ENCODE measurements at places on chromosomes 7 and 10. TPM values are rescaled to one million over a fixed set of nuclear protein-coding genes. Genes with fewer than 3 reads are reported as not detected.

GRCh38 chr10:3745521-3745920 lies 39.5 kb downstream of the KLF6 start:
- peak; percentile 10 for DNase-seq

GRCh38 chr7:124411796-124412195 lies 353.8 kb downstream of the GPR37 start:
- no peak for DNase-seq

- DNase-seq, result no peak
Observed at GRCh38 chr10:119801176-119801575, 71.5 kb downstream of the MCMBP start.

TAF3 gene
- total RNA-seq, result 14.6 TPM

DNA sequence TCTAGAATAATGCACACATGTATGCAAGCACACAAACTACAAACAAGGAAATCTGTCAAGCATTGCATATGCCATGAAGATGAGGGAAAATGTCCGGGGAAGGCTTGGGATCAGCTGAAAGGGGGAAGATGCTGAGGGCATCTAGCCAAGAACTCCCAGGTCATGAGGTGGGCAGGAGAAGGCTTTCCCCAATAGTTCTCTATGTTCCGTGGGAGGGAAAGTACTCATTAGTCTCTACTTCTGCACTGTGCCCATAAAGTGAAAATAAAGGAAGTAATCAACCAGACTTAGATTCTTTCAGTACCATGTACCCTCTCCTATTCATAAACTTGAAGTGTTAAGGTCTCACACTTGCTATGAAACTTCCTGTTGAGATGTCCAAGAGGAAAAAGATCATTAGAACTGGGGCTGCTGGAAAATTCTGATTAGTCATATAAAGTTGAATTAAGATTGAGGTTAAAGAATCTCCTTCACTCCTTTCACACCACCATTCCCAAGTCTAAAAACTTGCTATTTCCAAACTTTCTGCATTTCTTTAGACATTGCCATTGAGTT lies 17.1 kb upstream of the LIPF start:
- no peak for DNase-seq

HEPACAM2 gene
- total RNA-seq, result not detected

GRCh38 chr10:11057018-11057417 lies 39.3 kb downstream of the CELF2 start:
- no peak for DNase-seq

NPC1L1 gene
- not detected for total RNA-seq

GPR26 gene
- not detected for total RNA-seq
